ENCODE measurements at places on chromosomes 4 and X. TPM values are rescaled to one million over a fixed set of nuclear protein-coding genes. Genes with fewer than 3 reads are reported as not detected.

The FGA gene
- total RNA-seq: 13.4 TPM

GRCh38 chr4:125762537-125762936 is 447.8 kb downstream of the FAT4 start:
- H3K4me3 ChIP-seq: no peak overlapping the region
- no peak overlapping the region for H3K27ac ChIP-seq
- DNase-seq: no peak
- peaks cover 27% of the 10 kb centered on the region for H3K27me3 ChIP-seq
- no peaks in the 10 kb centered on the region for H3K36me3 ChIP-seq

The GRSF1 gene
- total RNA-seq: 95.5 TPM

DNA sequence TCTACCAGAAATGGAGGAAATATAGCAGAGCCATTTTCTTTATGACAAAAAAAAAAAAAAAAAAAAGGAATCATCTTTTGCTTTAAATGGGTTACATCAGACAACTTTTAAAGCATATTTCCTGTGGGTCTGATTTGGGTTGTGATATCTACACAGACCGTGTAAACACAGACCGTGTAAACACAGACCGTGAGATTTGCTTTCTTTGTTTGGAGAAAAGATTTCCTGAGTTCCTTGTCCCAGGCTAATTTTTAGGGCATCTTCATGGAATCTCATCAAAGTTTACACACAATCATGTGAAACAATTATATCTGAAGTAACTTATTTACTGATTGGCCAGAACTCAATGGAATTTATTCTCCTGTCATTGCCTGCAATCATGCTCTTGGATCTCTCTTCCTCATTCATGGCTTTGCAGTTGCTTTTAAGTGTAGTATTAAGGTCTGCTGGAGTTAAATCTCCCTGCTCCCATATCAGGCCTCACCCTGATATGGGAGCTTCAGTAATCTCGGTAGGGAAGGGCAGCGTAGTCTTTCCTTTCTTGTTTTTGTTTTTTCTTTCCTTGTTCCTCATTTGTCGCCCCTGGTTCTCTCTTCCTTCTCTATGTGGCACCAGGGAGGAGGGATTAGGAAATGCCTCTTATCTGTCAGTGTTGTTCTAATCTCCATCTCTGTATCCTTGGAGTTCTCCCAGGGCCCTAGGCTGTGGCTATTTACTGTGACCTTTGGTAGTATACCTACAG is 248.6 kb upstream of the JADE1 start:
- no peaks in the 10 kb centered on the region for H3K27me3 ChIP-seq
- no peak overlapping the region for H3K4me3 ChIP-seq
- H3K36me3 ChIP-seq: no peaks in the 10 kb centered on the region
- no peak for DNase-seq
- H3K27ac ChIP-seq: peak overlapping the region; percentile 37

DNA sequence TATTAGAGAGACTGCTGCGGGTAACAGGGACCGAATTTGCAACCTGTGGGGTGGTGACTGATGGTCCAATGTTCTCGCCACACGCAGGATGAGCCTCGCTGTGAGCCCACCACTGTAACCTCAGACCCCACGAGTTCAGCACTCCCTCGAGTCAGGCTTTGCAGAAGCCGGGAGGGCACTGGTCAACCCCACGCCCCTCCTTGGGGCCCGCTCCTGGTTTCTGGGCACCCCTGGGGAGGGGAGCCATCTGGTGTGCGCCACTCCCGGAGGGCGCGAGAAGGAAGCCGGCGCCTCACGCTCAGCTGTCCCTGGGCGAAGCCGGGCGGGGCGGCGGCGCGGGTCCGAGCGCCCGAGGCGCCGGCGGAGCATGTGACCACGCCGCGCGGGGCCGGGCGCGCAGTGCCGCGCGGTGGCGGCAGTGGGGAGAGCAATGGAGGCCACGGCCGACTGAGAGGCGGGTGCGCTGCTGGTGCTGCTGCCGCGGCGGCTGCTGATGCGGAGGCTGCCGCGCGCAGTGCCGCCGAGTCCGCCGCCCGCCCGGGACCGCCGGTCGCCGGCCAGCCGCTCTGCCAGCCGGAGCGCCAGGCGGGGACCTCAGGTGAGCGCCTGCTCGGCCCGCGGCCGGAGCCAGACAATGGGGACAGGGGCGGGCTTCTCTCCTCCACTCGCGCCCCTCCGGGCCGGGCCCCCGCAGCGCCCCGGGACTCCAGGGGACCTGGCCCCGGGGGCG is 100.1 kb downstream of the CEP135 start:
- peak overlapping the region; percentile 72 for H3K27ac ChIP-seq
- H3K4me3 ChIP-seq: peak overlapping the region; percentile 90
- H3K4me1 ChIP-seq: peaks cover 21% of the 10 kb centered on the region
- H3K36me3 ChIP-seq: no peaks in the 10 kb centered on the region
- H3K27me3 ChIP-seq: no peaks in the 10 kb centered on the region
- DNase-seq: peak; percentile 86

DNA sequence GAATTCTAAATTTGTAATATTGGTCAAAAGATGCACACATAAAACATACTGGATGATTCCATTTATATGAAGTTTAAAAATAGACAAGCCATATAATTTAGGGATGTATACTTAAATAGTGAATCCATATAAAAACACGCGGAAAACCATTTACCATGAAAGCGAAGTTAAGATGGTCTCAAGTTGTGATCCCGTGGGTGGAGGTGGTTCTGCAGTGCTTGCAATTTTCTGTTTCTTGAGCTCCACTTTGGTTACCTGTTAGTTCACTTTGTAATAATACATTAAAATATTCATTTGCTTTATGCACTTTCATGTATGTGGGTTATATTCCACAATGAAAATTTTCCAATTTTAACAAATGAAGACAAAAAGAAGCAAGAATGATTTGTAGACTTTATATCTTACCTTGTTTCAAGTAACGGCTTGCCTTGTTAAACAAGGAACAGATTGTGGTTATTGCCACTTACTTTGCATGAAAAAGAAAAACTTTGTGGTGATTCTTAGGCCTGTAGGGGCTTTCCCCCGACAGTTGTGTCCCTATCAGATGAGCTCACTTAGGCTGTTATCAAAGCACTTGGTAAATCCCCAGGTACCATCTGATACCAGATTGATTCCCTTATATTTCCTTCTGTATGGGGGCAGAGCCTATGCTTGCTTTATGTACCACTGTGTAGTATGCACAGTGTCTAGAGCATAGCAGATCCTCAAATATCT is 12.2 kb downstream of the UCP1 start:
- no peak for DNase-seq
- H3K4me1 ChIP-seq: no peaks in the 10 kb centered on the region
- H3K27me3 ChIP-seq: peaks cover 4% of the 10 kb centered on the region
- H3K4me3 ChIP-seq: no peak overlapping the region
- H3K36me3 ChIP-seq: no peaks in the 10 kb centered on the region
- no peak overlapping the region for H3K27ac ChIP-seq

DNA sequence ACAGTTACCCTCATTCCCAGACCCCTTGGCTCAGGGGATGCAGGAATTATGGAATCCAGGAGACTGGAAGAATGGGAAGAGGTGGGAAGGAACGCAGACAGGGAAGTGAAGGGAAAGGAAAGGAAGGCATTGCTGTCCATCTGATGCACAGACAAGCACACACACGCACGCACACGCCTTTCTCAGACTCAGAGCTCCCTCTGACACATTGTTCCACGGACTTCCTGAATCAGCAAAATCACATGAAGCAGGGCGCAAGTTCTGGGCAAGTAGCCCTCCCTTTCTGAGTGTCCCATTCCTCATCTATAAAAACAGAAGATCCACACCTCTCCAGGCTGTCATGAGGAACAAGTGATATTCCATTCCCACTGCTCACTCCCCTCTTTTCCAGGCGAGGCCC is 13.2 kb downstream of the IQSEC2 start:
- no peaks in the 10 kb centered on the region for H3K27me3 ChIP-seq
- H3K4me3 ChIP-seq: no peak overlapping the region
- H3K36me3 ChIP-seq: no peaks in the 10 kb centered on the region
- no peak for DNase-seq
- H3K27ac ChIP-seq: no peak overlapping the region

DNA sequence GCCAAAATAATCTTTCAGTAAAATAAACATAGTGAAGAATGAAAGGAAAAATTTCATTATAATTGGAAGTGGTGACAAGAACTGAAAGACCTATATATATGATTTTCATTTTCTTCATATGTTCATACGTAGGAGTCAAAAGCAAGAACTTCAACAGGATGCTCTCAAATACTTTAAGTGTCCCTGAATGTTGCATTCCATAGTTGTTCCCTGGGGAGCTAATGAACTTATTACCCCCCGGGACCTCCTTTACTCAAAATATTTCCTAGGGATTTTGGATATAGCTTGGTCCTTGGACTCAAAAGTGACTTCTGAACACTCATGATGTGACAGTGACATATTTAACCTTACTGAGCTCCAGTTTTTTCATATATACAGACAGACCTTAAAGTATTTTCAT is 44.9 kb upstream of the NDST4 start:
- no peak overlapping the region for H3K27ac ChIP-seq
- no peaks in the 10 kb centered on the region for H3K27me3 ChIP-seq
- no peak for DNase-seq
- H3K4me1 ChIP-seq: no peaks in the 10 kb centered on the region
- no peaks in the 10 kb centered on the region for H3K36me3 ChIP-seq
- H3K4me3 ChIP-seq: no peak overlapping the region

The SPATA18 gene
- 17.0 TPM for total RNA-seq

The TCEAL6 gene
- not detected for total RNA-seq

The PDE6B gene
- total RNA-seq: 12.2 TPM

The ANXA5 gene
- total RNA-seq: 175 TPM

GRCh38 chr4:108906866-108907367 is 144.1 kb upstream of the ETNPPL start:
- H3K4me3 ChIP-seq: no peak overlapping the region
- peaks cover 12% of the 10 kb centered on the region for H3K4me1 ChIP-seq
- no peak overlapping the region for H3K27ac ChIP-seq
- peaks cover 3% of the 10 kb centered on the region for H3K36me3 ChIP-seq
- no peak for DNase-seq

The SGCB gene
- 23.6 TPM for total RNA-seq

The DDX53 gene
- not detected for total RNA-seq

The RAB40AL gene
- total RNA-seq: 0.63 TPM

Measured in type B pancreatic cell (in vitro differentiated cells).